ENCODE measurements at places on chromosomes 6 and 20.

DNA sequence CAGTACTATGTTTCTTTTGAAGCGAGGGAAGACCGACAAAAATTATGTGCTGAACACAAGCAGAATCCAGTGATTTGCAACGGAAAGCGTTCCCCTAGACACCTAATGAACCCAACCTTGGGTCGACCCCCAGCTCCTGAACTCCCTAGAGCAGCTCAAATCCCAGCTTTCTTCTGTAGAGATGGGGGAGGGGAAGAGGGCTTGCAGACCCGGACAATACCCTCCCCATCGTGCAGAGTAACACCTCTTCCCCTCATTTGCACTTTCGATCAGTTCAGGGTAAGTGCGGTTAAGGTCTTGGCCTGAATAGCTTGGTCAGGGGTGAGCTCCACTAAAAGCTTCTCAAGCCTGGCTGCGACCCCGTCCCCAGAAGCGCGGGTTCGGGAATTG, 404 bp downstream of the CEP162 start:
- no peak for DNase-seq

GRCh38 chr20:8385247-8385646, 253.2 kb downstream of the PLCB1 start:
- no peak for DNase-seq

GRCh38 chr6:10180138-10181074, 234.5 kb downstream of the TFAP2A start:
- DNase-seq: no peak

DNA sequence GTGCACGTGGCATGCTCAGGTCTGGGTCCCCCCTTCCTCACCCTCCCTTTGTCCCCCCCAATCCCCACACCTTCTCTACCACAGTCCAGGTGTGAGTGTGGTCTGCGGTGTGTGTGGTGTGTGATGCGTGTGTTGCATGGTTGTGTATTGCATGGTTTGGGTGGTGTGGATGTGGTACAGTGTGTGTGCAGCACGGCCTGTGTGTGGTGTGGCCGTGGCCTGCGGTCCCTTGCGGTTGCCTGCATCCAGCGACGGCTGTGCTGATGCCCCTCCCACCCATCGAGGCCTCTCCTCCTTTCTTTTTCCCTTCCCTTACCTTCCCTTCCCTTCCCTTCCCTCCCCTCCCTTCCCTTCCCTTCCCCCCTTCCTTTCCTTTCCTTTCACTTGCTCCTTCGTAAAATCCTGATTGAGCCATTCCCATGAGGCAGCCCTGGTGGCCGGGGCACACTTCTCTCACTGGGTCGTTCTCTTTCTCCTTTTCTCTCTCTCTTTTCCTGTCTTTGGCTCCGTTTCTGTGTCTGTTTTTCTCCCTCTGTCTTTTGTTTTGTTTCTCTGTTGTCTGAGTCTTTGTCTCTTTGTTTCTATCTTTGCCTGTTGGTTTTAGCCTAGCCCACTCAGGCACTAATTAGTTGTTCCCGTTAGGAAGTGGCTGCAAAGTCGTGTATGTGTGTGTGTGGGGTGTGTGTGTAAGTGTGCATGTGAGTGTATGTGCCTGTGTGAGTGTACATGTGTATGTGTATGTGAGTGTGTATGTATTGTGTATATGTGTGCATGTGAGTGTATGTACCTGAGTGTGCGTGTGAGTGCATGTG, 65.7 kb downstream of the SRC start:
- DNase-seq: no peak

GRCh38 chr6:107280791-107281190, 165.5 kb upstream of the BEND3 start:
- no peak for DNase-seq

- no peak for DNase-seq
Measured at GRCh38 chr6:134657751-134658527, 292.0 kb downstream of the ALDH8A1 start.

DNA sequence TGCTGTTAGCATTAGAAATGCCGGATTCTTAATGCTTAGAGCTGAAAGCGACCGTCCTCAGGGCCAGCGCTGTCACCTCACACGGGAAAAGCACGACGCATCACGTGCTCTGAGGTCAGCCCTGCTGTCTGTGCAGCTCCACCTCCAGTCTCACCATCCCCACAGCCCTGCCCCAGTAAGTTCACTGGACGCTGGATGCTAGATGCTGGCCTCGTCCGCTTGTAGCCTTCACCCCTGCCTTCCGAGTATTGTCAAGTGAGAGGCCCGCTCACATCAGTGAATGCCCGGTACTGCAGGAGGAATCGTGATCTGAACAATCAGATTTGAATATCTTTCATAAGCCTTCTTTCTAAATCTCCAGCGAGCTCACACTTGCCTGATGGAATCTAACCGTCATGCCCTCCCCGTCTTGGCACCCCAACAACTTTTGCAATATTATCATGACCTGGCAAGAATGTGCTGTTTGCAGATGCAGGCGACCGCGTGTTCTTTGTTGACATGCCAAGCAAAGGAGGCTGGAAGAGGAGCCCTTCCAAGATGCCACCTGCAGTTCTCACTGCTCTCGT, 64.9 kb downstream of the DLL1 start:
- no peak for DNase-seq

DNA sequence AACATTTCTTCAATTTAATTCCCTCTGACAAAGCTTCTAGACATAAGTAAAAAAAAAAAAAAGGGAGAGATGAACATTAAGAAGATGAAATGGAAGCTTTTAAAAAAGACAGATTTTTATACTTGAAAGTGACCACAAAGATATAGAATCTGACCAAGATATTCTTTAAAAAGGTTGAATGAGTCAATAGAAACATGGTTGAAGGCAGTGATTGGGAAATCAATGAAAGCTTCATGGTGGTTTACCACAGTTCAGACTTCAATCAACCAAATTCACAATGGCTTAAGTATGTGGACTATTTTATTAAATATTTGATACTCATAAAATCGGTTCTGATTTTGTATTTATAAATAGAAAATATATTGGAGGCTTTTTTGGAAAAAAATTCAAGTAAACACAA, 248.4 kb upstream of the HSF2 start:
- no peak for DNase-seq

DNA sequence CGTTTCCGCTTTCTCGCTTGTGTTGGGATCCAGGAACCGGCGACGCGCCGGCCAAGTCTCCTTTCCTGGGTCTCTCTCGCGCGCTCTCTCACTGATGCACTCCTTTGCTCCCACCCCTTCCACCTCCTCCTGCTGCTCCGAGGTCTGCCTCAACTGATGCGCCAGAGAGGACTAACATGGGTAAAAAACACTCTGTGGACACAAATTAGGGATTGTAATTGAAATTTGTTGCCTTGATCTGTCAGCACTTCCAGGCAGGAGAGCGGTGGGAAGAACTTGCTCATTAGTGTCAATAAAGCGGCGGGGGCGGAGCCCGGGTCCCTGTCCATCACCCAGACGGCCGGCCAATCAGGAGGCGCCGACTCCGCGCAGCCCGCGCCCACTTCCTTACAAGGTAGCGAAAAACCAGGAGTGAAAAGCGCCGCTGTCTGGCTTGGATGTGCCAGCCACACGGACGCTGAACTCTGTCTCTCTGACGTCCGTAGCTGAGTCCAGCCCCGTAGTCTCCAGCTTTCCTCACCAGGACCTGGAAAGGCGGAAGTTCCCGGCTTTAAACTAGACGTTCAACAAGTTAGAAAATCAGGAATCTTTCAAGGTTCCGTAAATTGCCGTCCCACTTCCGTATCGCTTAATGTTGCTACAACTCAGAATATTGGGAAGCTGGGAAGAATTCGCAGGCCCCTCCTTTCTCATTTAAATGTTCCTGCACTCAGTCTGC, at the start of gene TBX18:
TSS of gene TBX18 (minus strand) at position 267 of the 718 bp plus-strand sequence. CDS start 417 bp downstream, outside the sequence.
- DNase-seq: peak; percentile 97

DNA sequence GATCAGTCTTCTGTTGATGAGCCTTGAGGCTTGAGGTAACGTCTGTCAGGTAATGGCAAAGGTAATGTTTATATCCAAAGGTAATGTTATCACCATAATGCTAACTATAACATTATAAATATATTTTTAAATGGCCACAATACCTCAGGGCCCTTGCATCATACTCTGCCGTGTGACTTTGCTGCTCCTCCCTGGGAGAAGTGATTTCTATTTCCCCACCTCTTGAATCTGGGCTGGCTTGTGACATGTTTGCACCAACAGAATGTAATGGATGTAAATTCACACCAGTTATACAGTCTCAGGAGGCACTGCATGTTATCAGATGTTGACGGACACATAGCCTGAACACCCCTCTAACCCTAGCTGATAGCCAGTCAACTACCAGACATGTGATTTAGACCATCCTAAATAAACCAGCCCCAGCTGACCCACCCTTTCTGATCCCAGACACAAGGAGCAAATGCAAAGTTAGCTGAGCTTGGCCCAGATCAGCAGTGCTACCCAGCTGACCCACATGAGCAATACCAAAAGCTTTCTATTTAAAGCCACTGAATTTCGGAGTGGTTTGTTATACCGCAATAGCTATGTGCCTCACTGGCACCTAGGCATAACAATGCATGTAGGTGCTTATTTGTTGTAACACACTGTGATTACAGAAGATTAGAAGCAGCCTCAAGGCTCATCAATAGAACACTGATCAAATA, 93.8 kb upstream of the SIRPA start:
- DNase-seq: no peak

DNA sequence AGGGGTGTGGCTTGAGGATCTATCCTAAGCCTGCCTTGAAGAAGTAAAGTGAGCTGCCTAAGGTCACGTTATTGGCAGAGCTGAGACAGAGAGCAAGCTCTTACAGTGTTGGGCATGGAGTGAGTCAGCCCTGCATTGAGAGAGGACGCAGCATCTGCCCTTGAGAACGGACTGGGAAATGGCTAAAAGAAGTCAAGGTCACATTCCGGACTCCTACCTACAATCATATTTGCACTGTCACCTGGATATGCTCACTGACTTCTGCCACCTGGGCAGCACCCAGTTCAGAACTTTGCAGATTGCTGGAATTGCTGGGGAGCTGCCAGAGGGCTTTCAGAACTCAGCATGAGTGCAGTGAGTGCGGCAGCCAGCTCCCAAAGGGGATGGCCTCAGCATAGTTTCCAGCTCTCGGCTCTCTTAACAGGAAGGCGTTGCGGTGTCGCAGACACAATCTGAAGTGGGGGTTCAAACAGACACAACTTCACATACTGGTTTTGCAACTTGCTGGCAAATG, 199.3 kb upstream of the SGK1 start:
- peak; percentile 28 for DNase-seq

- no peak for DNase-seq
Measured at GRCh38 chr6:1720620-1721322, 111.1 kb downstream of the FOXC1 start.

GRCh38 chr6:15496345-15497131, 166.3 kb downstream of the DTNBP1 start:
- DNase-seq: no peak

GRCh38 chr6:132817554-132818403, 3.4 kb downstream of the RPS12 start:
- DNase-seq: no peak

DNA sequence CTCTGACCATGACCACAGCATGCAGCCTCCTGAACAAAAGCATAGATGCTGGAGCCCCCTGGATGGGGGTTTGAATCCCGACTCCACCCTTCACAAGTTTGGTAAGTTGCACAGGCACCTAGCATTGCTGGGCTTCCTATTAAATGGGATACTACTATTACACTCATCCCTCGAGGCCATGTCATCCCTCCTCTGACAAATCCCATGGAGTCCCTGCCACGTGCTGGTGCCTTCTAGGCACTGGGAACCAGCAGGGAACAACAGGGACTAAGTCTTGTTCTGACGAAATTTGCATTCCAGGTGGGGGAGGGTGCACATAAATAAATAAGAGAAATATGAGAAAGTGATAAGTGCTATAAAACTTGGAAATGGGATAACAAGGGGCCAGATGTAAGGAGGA, 15.3 kb upstream of the SIRPA start:
- DNase-seq: no peak

- DNase-seq: no peak
Measured at GRCh38 chr6:75079589-75079988, 126.3 kb downstream of the COL12A1 start.

GRCh38 chr20:61933951-61934715, 131.5 kb downstream of the TAF4 start:
- no peak for DNase-seq

DNA sequence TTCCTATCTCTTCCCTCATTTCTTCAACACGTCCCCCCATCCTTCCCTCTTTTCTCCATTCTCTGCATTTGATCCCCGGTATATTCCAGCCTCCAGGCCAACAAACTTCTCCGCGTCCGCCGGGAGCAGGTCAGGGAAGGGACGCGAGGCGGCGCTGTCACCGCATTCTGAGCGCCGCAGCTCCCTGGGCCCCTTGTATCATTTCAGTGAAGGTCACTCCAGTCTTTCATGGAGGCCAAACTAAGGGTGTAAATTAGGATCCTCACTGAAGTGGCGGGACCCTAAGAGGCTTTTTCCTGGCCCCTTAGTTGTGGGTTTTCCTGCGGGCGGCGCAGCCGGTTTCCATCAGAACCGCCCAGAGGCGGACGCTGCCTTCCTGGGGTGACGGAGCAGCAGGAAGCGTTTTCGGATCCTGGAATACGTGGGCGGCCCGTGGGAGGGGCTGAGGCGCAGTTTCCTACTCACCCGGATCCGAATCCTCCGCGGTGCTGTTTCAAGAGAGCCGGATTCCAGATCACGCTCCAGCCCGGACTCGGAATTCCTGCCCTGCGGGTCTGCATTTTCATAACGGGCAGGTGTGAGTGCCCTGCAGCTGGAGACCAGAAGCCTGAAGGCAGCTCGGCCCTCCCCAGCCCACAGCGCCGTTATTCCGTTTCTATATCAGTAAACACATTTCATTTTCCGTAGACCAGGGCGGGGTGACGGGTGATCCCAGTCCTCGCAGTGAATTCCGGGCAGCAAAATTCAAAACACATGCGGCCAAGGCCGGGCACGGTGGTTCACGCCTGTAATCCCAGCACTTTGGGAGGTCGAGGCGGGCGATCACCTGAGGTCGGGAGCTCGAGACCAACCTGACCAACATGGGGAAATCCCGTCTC, 3.6 kb upstream of the MICA start:
- DNase-seq: peak; percentile 73

DNA sequence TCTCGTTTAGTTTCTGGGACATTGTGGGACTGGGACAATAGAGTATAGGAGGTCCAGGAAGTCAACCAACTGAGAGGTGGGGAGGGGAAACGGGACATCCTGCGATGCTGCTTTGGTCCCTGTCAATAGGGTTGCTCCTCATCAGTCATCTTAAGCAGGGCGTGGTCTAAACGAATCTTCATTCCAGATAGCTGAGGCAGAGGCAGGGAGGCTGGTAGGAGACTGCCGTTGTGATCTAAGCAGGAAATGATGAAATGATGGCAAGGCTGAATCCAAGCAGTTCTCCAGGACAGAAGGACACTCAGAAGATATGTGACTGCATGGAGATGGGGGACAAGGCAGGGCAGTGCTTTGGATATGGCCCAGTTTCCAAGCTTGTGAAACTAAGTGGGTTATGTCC, 953.4 kb downstream of the KIF16B start:
- no peak for DNase-seq

GRCh38 chr6:126907996-126908395, 210.5 kb upstream of the RSPO3 start:
- DNase-seq: no peak

DNA sequence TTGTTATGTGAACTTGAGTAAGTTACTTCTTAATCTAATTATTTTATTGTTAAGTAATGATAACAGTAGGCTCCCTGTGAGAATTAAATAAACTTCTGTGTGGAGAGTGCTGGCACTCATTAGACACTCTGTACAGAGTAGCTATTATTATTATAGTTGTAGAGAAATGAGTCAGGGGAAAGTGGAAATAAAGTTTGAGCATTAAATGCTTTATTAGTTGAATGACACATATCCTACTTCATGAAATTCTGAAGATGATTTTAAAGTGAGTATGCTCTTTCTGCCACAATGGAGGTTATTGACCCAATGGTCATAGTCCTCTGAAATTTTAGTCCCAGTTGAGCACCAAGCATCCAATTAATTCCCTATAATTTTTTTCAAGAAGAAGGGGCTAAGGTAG, 5.9 kb downstream of the ECI2 start:
- no peak for DNase-seq

- DNase-seq: no peak
Measured at GRCh38 chr20:35034145-35034544, 58.5 kb downstream of the TRPC4AP start.

Data from AG09319 (cell line).